ENCODE measurements at places on chromosomes 1 and 21. TPM values are rescaled to one million over a fixed set of nuclear protein-coding genes. Genes with fewer than 3 reads are reported as not detected.

GRCh38 chr1:114234408-114235124, 80.9 kb upstream of the SYT6 start:
- no peak for DNase-seq

DNA sequence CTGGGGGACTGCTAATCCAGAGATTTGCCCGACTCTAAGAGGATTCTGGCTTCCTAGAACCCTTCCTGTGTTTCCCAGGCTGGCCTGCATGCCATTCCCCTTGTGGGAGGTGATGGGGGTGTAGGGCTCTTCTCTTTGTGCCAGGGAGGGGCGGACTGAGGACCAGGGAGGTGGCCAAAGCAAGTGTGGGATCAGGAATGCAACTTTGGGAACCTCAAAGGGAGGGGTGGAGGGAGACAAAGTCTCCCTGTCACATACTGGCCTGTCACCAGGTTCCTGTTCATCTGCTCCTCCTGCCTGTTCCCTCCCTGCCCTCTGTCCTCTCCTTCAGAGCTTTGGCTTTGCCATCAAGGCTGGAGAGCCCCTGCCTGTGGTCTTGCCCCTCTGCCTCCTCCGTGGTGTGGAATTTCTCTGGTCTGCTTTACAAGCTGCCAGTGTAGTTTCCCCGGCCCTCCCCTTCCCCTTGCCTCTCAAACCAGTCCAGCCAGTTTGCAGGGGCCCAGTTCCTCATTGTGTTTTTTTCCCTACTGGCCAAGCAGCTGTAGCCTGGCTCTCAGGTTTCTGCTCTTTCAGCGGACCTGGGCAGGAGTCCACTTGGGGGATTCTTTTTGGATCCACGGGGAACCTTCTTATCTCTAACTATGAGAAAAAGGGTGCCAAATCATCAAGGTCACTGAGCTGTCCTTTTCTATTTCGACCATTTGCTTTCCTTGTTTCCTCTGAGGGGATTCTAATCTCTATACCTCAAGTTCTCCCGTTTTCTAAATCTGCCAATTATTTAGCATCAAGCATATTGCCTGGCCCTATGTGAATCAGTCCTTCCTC, 1.8 kb downstream of the CGN start:
- DNase-seq: no peak

DNA sequence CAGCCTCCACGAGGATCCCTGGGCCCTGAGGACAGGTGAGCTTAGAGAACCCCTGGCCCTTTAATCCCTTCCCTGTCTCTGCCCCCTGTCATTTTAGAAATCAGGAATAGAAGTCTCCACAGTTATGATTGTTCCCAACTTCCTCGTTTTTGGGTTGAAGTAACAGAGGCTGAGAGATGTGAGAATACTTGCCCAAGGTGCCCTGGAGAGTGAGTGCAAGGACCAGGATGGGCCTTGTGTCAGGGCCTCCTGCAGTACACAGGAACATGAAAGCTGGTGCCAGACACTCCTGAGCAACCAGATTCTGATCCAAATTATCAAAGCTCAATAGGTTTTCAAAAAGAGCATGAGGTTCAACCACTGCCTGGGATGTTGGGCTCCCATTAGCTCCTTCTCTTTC, 10.1 kb downstream of the HLX start:
- DNase-seq: no peak

DNA sequence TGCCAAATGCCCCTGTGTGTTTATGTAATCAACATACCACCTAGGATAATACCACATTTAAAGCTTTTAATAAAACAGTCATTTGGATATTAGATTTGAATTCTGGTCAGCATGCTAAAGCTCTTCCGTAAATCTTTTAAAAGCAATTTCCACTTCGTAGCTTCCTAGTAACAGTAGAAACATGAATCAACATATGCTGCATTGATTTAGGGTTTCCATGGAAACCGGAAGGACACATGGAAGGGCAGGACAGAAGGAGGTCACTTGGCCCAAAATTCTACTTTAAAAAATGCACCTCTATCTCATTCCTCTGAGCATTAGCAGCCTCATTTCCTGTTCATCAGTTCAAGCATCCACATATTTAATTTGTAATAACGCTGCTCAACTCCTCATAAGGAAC, 8.1 kb downstream of the RGS8 start:
- DNase-seq: no peak

DNA sequence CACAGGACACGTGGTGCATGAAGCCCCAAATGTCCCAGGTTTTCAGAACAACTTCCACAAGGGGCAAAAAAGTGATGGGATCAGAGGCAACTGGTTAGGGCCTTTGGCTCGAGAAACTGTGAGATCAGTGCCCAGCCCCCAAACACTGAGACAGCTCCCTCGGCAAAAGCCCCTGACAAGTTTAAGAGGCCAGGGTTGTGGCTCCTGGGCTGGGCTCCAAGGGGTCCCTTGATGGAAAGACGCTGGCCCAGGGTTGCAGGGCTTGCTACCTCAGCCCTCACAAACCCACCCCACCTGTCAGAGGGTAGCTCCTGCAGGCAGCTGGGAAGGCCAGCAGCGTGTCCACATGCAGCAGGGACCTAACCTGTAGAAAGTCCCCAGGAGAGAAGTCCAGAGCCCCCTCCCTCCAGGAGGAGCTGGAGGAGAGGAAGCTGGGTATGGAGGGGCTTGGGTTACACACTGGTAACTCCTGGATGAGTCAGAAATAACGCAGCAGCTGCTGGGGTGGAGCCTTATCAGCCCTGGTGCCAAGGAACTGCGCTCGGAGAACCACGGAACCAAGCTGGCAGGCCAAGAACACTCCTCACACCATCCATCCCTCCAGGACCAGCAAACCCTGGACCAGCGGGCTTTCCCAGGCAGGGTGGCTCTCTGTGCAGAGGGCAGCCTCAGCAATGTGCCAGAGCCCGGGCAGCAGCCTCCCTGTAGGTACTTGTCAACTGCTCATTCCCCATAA, 37.5 kb downstream of the CTNNBIP1 start:
- DNase-seq: no peak

- DNase-seq: no peak
Observed at GRCh38 chr1:164472841-164473240, 86.1 kb upstream of the PBX1 start.

The REN gene
- not detected for polyA plus RNA-seq

The FAM72A gene
- polyA plus RNA-seq: 4.3 TPM
